Gastroesophageal sphincter (tissue), 4 donors: ENCODE measurements at places on chromosomes 4 and X.
A peak's percentile ranks its signal among the peaks of the same experiment; 100 is the strongest.

GRCh38 chr4:52202931-52203330 is 151.8 kb downstream of the SPATA18 start:
- no peak for ATAC-seq

DNA sequence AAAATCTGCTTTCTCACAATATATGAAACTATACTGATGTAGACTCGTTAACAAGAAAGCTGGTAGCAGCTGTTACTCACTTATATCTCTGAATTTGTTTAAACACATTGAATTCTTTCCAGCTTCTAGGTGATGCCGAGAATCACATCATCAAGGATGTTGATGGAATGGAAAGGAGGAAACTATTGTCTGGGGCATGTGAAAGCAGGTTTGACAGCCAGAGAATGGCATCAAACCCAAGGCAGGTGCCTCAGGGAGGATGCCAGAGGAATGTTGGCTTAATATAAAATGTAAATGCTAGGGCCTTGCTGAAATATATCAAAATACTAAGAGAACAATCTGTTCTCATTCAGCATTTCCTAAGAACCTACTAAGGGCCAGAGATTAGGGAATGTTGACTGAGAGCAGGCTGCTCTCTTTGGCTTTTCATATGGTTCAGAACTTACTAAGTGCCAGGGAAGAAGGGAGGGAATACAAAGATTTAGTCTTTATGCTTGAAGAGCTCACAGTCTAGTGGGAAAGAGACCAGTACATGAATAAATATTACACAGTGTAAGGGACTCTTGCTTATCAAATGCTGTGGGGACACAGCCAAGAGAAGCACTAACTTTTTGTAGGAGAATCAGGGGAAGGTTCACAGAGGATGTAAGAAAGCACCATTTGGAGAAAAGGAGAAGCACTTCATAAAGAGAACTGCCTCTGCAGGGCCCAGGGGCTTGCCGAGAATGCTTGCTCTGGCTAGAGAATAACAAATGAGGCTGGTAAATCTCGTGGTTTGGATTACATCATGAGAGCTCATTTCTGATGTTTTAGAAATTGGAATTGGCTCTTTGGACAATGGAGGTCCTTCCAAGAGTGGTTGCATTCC is 14.7 kb downstream of the SLIT2 start:
- peak; percentile 87 for ATAC-seq

DNA sequence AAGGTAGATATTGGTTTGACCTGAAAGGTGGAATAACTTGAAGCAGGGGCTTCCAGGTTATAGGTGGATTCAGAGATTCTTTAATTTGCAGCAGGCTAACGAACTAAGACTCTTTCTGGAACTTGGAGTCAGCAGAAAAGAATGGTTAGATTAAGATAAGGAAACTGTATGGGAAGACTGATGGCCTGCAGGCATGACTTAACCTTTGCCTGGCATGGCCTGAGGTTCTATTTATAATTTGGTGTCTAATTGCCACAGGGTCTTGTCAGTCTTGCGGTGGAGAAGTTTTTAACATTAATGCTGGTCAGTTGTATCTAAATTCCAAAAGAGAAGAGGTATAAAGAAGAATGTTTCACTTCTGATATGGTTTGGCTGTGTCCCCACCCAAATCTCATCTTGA is 110.3 kb upstream of the VCX3A start:
- ATAC-seq = no peak

DNA sequence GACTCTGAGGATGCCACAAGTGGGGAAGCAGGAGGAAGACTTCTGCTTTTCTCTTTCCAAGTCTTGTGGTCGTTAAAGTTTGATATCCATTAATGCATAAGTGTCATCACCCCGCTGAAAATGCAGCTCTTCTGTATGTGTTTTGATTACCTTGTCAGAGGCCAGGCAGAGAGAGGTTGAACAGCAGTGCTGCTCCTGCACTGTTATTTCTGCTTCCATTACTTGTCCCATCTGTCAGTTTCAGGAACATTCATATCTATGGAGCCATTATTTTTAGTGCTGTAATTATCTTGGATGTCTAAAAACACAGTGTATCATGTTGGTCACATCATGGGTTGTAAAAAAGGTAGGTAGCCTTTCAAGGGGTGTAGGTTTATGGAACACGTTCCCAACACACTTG is 62.0 kb upstream of the ESX1 start:
- ATAC-seq = no peak

- no peak for ATAC-seq
Observed at GRCh38 chr4:173325007-173325736, 9.0 kb downstream of the HMGB2 start.

- ATAC-seq = peak; percentile 77
Observed at GRCh38 chr4:173169428-173170181, 994 bp downstream of the GALNT7 start.

DNA sequence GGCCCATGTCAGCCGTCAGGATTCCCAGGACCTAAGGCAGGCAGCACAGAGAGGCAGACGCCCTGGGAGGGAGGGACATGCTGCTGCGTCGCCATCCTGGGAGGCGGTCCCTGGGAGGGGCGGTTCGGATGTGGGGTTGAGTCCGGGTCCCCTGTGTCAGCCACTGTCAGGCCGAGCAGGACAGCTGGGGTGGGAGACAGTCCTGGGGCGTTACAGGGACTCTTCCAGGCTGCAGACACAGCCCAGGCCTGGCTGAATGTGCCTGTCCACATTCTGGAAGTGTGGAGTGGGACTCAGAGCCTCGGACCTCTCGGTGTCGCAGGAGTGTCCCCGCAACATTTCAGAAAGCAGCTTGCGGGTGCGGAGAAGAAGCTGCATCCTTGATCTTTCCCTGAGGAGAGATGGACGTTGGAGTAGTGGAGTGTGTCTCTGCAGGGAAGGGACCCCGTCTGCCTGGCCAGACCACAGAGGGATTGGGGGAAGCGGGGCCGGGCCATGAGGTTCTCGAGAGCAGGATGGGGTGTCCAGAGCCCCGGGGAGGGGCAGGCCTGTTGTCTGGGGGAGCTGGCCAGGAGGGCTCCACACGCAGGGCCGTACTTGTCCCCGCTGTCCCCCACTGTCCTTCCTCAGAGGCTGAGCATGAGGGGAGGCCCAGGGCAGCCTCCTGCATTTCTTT is 6.1 kb downstream of the AKAP17A start:
- ATAC-seq = no peak

DNA sequence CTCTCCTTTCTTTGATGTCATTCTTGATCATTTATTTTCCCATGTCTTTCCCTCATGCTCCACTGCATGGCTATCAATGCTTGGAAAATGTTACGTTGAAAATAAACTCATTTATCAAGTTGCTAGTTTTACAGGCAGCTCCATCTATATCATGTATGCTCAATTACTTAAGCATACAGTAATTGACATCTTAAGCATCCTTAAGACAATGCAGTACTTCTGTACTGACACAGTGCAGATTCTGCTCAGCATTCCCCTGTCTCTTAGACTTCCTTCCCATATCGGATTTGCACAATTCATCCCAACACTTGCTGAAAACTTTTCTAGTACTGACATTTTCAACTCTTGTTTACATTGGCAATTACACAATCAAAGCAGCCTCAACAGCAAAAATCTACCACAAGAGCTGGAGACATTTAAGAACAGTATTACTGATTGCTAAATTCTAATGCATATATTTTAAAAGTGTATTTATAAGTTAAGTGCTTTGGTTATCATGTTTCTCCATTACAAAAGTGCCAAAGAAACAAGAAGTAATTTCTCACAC is 165.6 kb downstream of the ATP10D start:
- ATAC-seq = no peak

- no peak for ATAC-seq
Observed at GRCh38 chr4:6582889-6583490, 8.0 kb downstream of the MAN2B2 start.

GRCh38 chrX:34585561-34585960 is 71.5 kb downstream of the TMEM47 start:
- no peak for ATAC-seq

GRCh38 chr4:132502096-132502552 is 647.0 kb upstream of the PCDH10 start:
- ATAC-seq = no peak

DNA sequence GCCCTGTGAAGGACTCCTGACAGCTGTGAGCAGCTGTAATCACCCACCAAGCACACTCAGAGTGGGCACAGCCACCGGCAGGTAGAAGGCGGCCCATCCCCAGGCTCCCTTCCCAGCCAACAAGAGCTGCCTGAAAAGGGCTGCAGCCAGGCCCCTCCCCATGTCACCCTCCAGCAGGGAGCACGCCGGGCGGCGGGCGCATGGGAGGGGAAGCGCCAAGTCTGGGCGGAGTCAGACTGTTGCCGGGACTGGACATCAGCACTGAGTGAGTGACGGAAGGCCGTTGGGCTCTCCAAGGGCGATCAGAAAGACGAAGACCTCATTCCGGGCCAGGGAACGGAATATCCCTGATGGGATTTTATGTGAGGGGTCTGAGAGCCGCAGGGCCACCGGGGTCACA is 82.1 kb downstream of the PPP2R2C start:
- ATAC-seq = no peak

DNA sequence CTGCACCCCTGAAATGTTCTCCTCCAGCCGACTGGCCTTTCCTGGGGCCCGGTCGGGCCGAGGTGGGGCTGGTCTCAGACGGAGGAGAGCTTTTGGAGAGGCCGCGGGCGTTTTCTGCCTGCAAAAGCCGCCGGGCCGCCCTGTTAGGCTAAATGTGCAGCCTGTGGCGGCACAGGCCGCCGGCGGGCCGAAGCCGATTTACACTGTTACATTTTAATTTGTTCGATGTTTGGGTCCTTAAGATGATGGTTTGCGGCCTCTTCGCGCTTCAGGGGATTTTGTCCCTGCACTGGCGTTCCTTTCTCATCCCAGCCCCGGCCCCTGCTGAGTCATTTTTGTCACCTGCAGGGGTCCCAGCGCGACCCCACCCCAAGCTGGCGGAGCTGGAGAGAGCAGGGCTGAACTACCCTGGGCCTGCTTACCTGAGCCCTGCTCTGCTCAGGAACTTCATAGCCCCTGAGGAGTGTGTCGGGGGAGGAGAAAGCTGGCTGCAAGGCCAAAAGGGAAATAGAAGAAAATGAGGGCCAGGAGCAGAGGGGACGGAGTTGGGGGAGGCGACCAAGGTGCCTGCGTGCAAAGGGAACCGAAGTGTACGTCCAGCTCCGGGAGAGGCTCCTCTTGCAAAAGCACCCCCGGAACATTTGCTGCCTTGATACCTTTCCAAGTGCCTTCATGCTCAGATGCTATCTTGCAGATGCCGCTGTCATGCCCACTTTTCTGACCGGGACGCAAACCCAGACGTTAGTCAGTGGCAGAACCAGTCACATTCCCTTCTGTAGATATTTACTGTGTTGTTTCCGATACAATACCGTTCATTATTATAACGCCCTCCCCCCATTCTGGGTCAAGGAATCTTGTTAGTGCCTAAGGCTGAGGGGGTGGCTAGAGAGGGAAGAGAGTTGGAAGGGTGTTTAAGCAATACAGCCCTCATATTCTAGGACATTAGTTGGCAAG is 977 bp upstream of the RBBP7 start:
- no peak for ATAC-seq

DNA sequence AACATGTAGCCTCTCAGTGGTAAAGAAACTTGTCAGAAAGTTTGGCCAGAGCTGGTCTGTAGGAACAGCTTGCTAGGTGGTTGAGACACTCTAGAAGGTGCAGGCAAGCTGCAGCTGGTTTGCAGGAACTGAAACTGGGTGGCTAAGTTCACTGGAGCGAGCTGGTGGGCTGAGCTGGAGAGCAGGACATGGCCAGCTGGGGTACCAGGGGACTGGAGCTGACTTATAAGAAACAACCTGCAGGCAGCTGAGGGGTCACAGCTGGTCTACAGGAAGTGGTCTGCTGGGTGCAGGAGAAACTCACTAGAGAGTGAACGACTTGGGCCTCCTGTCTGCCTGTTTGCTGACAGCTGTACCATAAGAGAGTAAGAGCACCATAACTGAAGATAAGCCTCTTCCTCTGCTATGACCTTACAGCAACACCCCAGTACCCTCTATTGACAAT is 157.1 kb upstream of the LNX1 start:
- no peak for ATAC-seq

DNA sequence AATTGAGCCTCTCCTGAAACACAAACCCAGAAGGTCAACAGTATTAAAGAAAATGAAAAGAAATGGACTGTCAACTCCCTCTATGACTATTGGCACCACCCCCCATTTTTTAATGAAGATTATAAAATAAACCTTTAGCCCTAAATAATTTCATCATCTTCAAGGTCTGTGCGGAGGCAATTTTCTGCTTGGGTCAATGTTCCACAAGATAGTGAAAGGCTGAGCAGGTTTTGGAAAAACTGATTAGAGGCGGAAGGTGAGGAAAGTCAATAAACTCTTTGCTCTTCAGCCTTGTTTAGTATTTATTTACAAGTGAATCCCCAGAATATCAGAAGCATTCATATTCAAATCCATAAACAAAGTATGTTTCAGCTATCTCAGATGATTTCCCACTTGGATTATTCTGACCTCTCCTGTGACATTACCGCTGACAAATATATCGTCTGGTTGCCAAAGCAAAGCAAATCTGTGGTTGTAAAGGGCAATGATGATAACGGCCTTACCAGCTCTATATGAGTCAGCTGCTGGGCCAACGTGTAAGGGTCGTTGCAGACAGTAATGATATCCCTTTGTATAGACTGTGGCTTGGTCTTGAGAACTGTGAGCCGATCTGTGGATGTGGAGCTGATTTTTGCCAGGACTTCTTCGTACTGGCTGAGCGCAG is 24.0 kb downstream of the RASGEF1B start:
- no peak for ATAC-seq

DNA sequence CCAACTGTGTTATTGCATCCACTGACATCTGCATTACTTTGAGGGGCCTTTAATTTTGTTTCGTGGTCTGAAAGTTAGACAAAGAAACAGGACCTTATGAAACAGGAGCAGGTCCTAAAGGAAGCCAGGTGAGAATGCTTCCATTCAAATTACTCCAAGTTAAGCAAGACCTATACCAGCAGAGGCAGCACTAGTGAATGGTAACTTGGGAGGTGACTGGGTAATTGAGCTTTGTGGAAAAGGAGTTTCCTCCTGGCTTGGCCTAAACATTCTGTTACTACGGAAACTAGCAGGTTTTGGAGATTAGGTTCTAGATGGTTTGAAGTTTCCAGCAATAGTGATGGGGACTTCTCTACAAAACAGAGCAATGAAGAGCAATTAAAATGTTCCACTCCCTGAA is 173.5 kb downstream of the NKX6-1 start:
- no peak for ATAC-seq

DNA sequence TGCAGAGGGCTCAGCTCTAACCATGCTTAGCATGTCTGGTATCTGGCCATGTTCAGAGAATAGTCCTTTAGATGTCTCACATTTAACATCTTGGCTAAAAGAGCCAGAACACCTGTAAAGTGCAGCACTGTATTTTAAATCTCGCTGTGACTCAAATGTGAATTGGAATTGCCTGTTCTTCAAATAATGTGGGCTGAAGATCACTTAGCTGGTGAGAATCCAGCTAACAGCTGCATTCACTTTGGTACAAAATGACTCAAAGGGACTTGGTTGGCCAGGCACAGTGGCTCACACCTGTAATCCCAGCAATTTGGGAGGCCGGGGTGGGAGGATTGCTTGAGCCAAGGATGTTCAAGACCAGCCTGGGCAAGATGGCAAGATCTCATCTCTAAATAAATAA is 63.5 kb upstream of the PLAC8 start:
- ATAC-seq = no peak

DNA sequence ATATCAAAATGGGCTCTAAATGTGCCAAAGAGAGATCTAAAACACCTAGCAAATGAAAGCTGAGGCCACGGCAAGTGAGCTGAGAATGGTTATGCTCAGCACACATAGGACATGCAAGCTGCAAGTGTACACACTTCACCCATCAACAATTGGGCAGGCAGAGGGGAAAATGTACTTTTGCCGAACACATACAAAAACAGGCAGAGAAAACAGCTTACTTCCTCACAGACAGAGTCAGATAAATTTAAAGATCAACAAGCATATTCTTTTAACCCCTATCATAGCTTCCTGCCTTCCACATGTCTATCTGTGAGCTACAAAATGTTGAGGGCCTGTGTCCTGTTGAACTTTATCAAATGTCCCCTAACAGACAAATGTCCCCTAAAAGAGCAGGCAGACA is 60.3 kb downstream of the SH3KBP1 start:
- no peak for ATAC-seq
